Mesenteric fat pad (tissue), 1 donor: ENCODE measurements at places on chromosomes 1 and 21.

DNA sequence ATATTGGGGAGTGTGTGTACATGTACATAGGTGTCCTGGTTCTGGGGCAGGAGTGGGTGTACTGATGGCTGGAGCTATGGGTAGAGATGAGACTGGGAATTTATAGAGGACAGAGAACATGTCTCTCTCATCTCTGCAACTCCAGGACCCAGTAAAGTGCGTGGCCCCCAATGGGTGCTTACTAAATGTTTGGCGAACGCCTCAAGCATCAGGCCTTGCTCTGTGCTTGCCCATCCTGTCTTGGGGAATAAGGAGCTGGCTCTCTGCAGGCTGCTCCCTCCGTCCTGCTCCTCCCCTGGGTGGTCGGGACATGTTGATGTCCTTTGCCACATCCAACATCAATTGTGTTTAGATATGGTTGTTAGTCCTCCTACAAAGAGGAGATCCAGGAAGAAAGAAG lies 161.7 kb downstream of the ZSCAN20 start:
- DNase-seq: peak; percentile 68

- peak; percentile 88 for DNase-seq
Observed at GRCh38 chr21:42526379-42526727, 12.7 kb downstream of the SLC37A1 start.

GRCh38 chr1:6600410-6601048 lies 2.1 kb downstream of the KLHL21 start:
- no peak for DNase-seq

DNA sequence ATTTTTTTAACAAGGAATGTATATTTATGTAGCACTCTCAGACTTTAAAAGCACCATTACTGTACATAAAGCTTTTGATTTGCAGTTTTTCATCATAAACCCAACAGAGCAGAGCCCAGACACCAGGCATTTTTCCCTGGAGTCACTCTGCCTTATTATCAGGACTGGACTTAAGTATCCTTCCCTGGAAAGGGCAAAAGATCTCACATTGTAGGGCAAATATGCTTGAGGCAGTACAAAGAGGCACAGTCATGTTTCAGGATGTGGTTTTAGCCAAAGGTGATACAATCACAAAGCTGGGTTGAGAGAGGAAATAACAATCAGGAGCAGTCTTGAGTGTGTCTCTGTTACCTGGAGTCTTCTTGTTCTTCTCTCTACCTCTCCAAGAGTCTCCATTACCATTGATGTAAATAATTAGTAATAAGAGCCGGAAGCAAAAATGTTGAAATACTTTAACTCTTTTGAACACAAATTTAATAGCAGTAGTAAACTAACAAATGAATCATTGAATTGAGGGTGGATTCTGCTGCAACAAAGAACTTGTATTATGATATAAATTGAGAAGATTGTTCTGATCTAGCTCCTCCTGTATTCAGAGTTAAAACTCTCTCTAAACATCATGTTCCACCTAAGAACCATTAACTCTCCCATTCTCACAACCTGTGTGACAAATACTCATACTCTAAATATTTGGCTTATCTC lies 160.5 kb downstream of the LTN1 start:
- DNase-seq: no peak

- no peak for DNase-seq
Observed at GRCh38 chr1:223886516-223886921, 40.8 kb upstream of the TP53BP2 start.
